ENCODE measurements at places on chromosomes 13 and 19.

DNA sequence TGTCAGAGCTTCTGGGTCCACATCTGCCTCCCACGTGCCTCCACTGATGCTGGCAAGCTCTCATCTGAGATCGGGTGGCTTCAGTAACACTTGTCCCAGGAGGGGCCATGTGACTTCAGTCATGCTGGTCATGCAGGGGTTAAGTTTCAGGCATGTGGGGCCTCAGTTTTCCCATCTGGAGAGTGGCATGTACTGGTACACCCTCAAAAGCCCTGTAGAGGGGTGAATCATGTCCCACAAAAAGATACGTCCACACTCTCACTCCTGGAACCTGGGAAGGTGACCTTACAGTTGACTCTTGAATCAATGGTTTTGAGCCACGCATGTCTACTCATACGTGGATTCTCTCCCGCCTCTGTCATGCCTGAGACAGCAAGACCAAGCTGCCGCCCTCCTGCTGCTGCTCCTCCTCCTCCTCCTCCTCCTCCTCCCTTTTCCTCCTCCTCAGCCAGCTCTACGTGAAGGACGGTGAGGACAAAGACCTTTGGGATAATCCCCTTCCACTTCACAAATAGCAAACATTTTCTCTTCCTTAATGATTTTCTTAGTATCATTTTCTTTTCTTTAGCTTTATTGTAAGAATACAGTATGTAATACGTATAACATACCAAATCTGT is 53.7 kb downstream of the COMP start:
- DNase-seq = no peak

DNA sequence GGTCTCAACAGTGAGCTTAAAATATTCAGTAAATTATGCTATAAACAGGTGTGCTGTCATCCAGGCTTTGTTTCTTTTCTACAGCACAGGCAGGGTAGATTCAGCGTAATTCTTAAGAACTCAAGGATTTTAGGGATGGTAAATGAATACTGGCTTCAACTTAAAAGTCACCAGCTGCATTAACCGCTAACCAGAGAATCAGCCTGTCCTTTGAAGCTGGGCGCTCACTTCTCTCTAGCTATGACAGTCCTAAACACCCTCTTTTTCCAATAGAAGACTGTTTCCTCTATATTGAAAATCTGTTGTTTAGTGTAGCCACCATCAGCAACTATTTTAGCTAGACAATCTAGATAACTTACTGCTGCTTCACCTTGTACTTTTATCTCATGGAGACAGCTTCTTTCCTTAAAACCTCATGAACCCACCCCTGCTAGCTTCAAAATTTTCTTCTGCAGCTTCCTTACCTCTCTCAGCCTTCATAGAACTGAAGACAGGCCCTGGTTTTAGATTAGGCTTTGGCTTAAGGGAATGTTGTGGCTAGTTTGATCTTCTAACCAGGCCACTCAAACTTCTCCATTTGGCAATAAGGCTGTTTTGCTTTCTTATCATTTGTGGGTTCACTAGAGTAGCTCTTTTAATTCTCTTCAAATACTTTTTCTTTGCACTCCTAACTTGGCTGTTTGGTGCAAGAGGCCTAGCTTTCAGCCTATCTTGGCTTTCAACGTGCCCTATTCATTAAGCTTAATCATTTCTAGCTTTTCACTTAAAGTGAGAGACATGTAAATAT is 89.5 kb downstream of the USP12 start:
- no peak for DNase-seq

DNA sequence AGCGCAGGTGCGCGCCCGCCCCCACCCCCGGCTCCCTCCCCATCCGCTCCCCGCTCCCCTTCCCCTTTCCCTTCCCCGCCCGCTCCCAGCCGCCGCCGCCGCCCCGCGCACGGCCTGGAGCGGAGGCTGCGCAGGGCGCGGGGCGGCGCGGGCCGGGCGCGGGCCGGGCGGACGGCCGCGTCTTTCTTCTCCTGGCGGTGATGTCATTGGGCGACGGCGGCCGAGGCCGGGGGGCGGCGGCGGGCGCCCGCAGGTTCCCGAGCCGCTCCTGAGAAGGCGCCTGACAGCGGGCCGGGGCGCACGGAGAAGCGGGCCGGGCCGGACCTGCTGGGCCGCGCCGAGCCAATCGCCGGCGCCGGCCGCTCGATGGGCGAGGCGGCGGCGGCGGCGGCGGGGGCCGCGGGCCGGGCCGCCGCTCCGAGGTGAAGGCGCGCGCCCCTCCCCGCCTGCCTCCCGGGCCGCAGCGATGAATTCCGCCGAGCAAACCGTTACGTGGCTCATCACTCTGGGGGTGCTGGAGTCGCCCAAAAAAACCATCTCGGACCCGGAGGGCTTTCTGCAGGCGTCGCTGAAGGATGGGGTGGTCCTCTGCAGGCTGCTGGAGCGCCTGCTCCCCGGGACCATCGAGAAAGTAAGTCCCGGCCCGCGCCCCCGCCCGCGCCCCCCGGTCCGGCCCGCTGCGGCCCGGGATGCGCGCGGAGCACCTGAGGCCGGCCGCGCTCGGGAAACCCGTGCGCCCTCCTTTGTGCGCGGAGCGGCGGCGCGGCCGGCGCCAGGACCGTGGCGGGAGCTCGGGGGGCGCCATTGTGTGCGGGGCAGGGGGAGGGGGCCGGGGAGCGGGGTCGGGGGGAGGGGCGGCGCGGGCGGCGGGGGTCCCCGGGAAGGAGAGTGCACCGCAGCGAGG is at the start of gene ARHGEF7:
TSS of gene ARHGEF7 (plus strand) at position 250 of the 904 bp plus-strand sequence. CDS start at position 467, 217 bp downstream.
- no peak for DNase-seq

DNA sequence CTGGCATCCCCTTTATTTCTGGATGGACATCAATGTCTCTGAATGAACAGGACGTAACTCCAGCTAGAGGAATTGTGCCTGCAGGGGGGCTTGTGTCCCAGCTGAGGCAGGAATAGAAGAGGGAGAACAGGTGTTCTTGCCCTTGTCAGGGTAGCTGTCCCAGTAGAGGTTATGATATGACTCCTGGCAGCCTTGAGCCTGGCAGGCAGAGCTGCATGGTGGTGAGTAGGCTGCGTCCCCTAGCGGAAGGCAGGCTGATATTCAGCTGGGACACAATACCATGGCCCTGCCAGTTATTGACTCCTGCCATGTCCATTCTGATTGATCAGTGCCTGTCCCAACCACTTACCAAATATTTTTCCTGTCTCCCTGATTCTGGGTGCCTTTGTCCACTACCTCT is 197.2 kb downstream of the RAP2A start:
- no peak for DNase-seq

- DNase-seq = no peak
These were observed 19.4 kb downstream of the ZNF816 start for GRCh38 chr19:52943134-52943883.

- no peak for DNase-seq
These were observed 342.7 kb downstream of the TBC1D4 start for GRCh38 chr13:75139291-75139690.

DNA sequence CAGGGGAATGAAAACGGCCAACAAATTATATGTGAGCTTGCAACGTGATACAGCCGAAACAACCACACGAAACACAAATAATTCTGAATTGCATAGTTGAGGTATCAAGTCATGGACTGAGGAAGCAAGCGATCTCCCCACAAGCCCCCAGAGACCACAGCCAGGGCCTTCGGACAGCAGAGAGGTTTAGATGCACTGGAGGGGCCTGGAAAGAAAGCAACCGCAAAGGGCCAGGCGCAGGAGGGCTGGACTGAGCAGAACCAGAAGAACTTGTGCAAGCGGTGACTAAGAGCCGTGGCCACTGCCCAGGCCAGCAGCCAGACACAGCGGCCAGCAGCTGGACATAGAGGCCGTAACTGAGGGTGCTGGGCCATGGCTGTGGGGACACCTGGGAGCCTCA is 131.4 kb downstream of the TNFRSF19 start:
- DNase-seq = no peak

DNA sequence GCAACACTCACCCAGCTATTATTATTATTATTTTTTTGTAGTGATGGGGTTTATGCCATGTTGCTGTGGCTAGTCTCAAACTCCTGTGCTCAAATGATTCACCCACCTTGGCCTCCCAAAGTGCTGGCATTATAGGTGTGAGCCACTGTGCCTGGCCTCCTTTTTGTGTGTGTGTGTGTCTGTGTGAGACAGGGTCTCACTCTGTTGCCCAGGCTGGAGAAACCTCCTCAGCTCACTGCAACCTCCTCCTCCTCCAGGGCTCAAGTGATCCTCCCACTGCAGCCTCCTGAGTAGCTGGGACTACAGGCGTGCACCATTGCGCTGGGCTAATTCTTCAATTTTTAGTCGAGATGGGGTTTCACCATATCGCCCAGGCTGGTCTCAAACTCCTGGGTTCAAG is 3.6 kb upstream of the MYDGF start:
- no peak for DNase-seq

DNA sequence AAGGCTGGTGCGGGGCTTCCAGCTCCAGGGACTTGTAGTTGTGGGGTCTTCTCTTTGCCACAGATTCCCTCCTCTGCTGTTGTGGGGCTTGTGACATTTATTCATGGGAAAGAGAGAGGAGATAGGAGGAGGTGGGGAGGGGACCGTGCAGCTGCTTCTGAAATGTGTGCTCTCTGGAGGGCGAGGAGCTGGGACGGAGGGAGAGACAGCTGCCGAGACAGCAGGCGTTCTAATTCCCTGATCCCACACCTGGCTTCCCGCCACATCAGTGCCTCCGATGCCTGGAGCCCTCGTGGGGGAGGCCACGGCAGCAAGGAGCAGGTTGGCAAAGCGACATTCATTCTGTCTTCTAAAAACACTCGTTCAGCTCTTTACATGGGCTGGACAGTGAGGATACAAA is 164.4 kb downstream of the USP12 start:
- DNase-seq = no peak

DNA sequence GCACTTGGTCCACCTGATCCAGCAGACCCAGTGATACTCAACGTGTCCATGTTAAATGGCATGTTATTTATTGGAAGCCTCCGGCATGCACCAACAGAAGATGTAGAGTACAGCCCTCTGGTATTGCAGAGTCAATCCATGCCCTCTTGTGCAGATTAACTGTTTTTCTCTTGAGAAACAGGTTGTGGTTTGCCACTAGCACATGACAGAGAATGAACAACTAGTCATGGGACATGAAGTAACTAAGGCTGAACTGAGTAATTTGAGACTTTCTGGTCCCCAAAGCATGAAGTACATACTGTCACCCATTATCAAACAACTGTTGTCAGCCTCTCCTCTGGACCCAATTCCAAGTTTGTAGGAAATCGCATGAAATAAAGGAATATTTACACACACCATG is 3.2 kb downstream of the ZNF562 start:
- DNase-seq = no peak

DNA sequence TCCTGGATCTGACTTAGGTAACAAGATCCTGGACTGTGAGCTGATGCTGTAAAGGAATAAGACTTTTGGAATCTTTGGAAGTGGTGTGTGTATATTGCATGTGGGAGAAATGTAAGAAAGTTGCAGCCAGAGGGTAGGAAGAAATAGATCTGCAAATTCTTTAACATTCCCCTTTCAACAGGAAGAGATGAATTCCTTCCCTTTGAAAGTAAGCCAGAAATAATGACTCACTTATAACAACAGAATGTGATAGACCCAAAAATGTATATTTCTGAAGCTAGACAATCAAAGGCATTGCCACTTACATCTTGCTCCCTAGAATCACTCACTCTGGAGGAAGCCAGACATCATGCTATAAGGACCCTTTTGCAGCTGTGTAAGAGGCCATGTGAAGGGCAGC is 9.8 kb upstream of the SIAH3 start:
- no peak for DNase-seq

DNA sequence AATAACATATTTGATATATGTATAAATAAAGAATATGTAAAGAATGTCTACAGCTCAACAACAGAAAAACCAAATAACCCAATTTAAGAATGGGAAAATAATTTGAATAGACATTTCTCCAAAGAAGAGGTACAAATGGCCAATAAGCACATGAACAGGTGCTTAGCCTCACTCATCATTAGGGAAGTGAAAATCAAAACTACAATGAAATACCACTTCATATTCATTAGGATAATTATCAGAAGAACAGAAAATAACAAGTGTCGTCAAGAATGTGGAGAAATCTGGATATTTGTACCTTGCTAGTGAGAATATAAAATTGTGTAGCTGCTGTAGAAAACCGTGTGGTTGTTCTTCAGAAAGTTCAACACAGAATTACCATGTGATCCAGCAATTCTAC is 8.4 kb upstream of the SUPT20H start:
- no peak for DNase-seq

- DNase-seq = no peak
These were observed 33.6 kb upstream of the NANOS3 start for GRCh38 chr19:13843104-13843921.

GRCh38 chr19:48196933-48197665 is 26.6 kb downstream of the ZSWIM9 start:
- no peak for DNase-seq

GRCh38 chr13:20518660-20519100 is 7.0 kb downstream of the CRYL1 start:
- DNase-seq = no peak

DNA sequence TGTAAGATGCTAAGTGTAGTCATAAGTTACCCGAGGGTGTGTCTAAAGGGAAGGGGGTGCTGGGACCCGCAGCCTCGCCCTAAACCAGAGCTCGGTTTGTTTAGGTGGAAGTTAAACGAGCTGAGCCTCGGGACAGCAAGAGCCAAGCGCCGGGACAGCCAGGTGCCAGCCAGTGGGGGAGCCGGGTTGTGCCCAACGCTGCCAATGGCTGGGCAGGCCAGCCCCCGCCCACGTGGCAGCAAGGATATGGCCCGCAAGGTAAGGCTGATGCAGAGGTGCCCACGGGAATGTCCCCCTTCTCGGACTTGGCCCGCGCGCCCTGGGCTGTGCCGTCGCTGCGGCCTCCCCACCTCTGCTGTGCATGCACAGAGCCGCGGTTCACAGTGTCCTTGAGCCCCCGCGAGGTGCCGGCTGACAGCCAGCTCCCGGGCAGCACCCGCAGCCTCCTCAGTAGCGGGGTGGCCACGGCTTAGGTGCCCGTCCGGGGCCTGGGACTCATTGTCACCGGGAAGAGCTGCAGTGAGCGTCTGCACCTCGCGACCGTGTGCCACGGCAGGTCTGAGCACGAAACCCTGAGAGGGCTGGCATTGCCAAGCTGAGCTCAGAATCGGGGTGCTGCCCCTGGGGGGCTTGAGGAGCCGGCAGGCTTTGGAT is 9.3 kb upstream of the RPS15 start:
- DNase-seq = no peak

GRCh38 chr19:1570836-1571235 is 2.7 kb upstream of the MEX3D start:
- DNase-seq = no peak

- no peak for DNase-seq
These were observed 2.3 kb upstream of the DOCK6 start for GRCh38 chr19:11264452-11265176.

DNA sequence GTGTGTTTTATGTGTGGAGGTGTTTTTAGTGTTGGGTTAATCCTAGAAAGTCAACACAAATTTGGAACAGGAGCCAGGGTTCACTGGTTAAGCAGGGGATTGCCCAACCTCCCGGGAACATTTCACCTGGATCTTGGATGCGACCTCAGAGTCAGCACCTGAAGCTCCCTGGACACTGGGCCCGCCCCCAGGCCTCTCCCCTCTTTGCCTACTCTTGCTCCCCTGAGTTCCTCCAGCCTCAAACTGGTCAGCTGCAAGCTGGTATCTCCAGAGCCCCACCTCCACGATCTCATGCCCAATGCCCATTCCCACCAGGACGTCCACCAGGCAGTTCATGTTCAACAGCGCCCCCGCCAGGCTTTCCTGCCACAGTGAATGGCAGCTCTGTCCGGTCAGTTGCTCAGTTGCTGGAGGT is 9.7 kb downstream of the HSD17B14 start:
- DNase-seq = no peak

GRCh38 chr19:1851654-1852580 is 3.6 kb upstream of the REXO1 start:
- no peak for DNase-seq

- DNase-seq = no peak
These were observed 20.5 kb downstream of the EDNRB start for GRCh38 chr13:77898097-77898496.

- no peak for DNase-seq
These were observed 104.4 kb upstream of the LSM14A start for GRCh38 chr19:34067861-34068271.
